ENCODE measurements at places on chromosomes 3 and 15.

DNA sequence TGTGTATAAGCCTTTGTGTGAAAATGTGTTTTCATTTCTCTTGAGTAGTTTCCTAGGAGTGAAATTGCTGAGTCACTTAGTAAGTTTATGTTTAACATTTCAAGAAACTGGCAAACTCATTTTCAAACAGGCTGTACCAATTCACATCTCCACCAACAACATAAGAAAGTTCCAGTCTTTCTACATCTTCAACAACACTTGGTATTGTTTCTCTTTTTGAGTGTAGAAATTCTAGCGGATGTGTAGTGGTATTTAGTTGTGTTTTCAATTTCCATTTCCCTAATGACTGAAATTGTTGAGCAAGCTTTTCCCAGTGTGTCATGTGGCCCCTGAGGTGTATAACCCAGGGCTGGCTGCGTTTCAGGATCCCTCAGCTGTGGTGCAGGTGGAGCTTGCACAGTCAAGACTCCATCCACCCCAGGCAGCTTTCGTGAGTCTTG is 258.5 kb downstream of the PDCD6IP start:
- no peak for DNase-seq

DNA sequence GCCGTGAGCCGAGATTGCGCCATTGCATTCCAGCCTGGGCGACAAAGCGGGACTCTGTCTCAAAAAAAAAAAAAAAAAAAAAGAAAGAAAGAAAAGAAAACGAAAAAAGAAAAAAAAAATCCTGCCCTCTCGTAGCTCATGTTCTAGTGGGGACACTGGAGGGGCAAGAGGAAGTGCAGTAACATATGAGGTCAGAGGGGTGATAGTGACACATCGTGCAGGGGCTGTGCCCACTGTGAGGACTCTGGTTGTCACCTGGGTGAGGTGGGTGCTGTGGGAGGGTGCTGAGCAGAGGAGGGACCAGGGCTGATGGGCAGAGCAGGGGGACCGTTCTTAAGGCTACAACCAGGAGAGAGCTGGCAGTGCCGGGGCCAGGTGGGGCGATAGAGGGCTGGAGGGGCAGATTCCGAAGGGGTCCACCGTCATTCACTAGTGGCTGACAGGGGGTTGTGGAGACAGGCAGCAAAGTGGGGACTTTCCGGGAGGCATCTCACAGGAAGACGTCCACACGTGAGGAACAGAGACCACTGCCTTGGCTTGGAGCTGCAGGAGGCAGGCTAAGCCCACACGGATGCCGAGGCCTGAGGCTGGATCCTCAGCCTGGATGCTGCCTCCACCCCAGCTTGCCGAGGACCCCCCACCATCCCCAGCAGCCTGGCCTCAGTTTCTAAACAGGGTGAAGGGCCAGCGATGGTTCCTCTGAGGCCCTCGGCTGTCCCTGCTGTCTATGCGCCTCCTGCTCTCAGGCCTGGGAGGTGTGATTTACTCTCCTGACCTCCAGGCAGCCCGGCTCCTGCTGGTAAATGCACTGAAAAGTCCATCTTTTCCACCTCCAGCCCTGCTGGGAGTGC is 154.3 kb upstream of the IQSEC1 start:
- DNase-seq = no peak

DNA sequence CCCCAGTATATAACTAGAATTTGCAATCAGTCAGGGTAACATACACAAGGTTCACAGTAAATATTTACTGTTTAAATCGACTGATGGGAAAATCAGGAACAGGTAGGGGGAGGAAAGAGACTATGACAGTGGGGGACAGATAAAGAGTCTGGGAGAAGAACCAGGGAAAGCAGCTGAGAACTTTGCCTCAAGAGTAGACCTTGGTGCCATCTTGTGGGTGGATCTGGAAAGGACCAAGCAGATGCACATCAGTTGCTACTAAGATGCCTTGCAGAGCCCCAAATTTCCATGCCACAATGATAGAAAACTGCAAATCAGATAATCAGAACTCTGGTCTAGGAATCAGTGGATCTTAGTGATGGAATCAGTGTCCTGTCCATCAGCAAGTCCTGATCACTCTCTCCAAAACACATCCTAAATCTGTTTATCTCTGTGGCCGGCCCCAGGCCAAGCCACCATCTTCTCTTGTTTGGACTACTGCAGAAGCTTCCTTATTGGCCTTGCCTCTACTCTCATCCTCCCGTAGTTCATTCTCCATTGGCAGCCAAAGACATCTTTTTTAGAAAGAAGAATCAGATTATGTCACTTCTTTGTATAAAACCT is 62.7 kb downstream of the PDE8A start:
- DNase-seq = no peak

DNA sequence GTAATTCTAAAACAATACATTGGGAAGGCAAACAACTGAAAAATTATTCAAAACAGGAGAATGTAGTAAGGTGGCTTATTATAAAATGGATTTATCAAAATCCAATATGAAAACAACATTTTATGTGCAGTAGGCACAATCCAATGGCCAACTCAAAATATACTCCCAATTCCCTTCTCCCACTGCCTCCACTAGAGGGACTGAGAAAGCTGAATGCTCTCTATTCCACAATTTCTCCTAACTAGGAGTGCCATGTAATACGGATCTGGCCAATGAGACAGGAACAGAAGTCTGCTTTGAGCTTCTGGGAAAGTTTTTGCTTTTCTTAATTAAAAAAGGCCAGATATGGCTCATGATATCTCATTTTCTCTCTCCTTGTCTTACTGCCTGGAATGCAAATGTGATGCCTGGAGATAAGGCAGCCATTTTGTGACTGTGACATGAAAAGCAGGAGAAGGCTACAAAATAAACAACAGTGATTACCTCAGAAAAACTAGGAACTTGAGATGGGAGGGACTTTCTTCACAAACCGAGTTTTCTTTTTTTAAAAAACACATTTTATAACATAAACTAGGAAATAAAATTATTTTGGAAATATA is 18.8 kb upstream of the VGLL4 start:
- DNase-seq = no peak

- DNase-seq = no peak
Observed at GRCh38 chr3:146739203-146739671, 134.1 kb upstream of the PLSCR5 start.

DNA sequence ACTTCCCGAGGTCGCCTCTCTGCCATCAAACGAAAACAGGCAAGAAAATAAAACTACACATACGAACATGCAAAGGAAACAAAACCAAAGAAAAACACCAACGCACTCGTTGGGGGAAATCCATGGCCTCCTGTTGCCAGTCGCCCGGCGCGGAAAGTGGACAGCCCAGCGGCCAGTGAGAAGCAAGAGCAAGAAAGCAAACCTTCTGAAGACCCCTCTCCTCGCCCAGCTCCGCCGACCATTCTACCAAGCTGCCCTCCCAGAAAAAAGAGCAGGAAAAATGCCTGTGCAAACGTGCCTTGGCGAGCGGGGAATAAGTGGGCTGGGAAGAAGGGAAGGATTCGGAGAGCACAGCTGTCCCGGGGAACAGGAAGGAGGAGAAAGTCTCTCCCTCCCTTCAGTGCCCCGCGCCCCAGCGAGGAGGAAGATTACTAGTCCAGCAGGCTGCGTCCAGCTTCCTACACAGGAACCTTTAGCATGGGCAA is 802 bp upstream of the NECTIN3 start:
- peak; percentile 19 for DNase-seq

DNA sequence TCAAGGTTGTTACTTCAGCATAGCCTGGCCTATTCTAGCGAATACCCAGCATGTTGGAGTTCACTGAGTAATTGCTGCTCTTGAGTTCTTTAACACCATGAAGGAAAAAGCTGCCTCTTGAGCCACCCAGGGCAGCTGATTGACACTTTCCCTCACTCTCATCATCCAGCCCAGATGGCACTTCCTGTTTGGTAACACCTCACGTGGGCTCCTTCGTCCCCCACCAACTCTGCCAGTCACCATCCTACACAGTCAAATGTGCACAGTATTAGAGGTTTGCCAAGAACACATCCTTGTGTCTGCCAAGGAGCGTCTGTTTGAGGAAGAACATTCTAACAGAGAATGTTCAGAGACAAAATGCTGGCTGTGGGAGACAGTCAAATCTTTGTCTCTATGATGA is 266.3 kb downstream of the RPLP1 start:
- no peak for DNase-seq

- DNase-seq = no peak
Observed at GRCh38 chr3:148211725-148212124, 486.0 kb upstream of the AGTR1 start.

- DNase-seq = no peak
Observed at GRCh38 chr3:72129501-72130094, 344.6 kb upstream of the PROK2 start.

DNA sequence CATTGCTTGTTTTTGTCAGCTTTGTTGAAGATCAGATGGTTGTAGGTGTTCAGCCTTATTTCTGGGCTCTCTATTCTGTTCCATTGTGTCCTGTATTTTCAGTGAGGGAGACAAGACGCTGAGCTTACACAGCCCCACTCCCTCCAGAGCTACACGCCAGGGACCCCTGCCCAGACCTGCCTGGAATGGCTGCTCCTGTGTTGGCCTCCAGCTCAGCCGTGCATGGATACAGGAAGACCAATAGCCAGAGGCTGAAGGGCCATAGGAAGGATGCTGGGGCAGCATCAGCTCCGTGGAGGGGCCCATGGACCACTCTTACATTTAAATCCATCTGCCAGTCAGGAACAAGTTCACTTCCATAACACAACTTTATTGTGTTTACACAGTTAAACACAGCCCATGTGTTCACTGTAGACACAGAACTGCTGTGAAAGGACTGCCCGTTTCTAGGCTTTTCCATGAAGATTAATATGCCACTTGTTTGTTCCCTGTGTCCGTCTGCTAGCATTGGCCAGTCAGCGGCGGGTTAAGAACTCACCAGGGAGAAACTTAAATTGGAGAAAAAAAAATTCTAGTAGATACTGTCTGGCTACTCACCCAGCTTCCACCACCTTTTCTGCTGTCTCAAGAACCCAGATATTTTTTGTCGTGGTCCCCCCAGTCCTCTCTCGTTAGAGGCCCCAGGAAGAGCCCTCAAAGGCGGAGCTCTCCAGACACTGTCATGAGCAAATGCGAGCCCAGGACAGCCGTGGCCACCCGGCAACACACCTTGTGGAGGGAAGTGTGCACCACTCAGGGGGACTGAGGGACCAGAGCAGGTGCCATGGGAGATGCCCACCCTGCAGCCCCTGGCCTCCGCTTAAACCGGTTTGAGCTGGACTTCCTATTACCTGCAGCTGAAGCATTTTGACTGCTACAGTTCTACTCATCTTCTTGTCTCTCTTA is 142.3 kb upstream of the MEF2A start:
- no peak for DNase-seq

DNA sequence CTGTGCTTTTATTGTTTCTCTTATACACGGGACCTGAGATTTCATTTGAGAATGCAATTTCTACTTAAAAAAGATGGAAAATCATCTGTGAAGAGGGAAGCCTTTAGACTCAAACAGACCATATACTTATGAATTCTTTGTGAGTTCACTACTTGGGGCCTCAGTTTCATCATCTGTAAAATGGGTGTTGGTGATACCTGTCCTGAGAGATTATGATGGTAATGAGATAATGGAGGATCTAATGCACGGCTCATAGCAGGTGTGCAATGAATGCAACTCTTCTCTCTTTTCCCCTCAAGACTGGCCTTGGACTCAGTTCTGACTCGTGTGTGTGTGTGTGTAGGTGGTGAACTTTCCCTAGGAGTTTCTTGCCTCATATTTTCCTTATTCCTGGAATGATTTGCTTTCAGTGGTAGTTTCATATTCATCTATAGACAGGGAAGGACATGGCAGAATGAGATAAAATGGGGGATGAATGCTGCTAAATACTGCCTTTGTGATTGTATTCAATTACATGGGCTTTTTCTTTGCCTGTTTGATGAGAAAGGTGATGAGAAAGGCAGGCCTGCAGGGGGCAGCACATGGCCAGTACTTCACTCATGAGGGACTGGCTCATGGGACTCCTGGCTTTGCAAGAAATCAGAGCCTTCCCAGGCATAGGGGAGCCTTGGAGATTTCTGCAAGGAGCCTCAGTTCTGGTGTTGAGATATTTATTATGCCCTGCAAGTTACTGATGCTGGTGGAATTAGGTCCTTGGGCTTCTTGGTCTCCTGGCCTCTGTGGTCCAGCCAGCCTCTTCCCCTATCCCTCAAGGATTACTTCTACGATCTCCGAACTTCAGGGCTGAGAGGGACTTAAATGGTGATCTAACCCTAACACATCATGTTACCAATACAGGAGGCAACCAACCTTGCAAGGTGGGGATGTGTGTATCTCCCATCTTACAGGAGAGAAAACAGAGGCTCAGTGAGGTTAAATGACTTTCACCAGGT is 70.7 kb downstream of the RPLP1 start:
- no peak for DNase-seq

GRCh38 chr3:61733876-61734275 is 172.5 kb downstream of the PTPRG start:
- no peak for DNase-seq

GRCh38 chr15:101221902-101222301 is 29.9 kb downstream of the CHSY1 start:
- no peak for DNase-seq

DNA sequence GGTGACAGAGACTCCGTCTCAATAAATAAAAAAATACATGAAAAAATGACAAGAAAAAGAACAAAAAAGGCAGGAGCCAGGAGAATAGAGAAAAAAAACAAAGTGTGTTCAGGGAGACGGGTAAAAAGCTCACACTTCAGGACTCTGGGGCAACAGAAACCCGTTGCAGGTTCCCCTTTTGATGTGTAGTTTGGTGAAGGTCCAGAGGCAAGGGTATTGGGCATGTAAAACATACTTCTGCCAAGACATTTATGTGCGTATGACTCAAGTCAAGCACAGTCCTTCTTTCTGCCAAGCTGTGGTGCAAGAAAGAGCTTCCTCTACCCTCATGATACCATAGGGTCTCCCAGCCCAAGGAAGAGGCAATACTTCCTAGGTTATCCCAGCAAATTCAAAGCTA is 33.4 kb upstream of the STRIT1 start:
- no peak for DNase-seq

- DNase-seq = no peak
Observed at GRCh38 chr3:95905182-95905581, 909.2 kb upstream of the EPHA6 start.

DNA sequence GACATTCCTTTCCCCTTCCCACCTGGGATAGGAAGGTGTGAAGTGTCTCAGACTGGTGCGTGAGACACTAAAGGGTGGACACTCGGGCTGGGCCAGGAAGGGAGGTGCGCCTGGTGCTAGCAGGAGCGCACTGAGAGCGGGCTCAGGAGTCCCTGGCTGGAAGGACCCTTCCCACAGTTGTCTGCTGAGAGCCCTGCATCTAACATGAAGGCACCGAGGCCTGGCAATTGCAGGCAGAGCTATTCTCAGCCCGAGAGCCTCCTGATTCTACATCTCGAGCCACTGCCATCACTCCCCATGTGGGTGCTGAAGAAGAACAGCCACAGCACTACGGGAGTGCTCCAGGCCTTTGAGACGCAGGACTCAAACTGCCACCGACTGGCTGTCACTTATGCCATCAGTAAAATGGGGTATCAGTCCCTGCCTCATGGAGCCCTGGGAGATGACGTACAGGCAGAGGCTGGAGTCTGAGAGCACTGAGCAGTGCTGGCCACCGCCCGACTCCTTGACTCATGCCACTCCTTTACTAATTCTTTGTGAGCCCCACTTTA is 159.4 kb downstream of the KLF13 start:
- DNase-seq = no peak

All from activated naive CD4-positive, alpha-beta T cell (primary cell).